Stimulated activated naive CD4-positive, alpha-beta T cell (primary cell): ENCODE measurements at places on chromosomes 2 and 18.

GRCh38 chr2:165573534-165574461, 104.3 kb downstream of the CSRNP3 start:
- no peak for DNase-seq

GRCh38 chr2:44169155-44169898, 652 bp downstream of the PPM1B start:
- DNase-seq: peak; percentile 16

GRCh38 chr2:3805201-3805939, 102.0 kb downstream of the DCDC2C start:
- no peak for DNase-seq

DNA sequence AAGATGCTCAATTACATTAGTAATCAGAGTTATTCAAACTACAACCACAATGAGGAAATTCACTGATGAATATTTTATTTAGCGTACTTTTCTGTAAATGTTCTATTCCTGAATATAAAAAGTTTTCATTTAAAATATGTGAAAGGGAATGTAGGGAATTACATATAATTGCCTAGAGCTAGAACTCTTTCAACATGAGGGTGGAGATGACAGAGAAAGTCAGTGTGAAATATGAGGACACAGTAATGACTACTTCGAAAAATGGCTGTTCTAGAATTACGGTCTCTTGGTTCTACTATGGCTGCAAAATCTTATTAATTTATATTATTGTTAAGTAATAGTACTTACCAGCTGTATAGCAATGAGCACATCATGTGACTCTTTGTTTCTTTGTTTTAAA, 1647.4 kb upstream of the PIK3C3 start:
- no peak for DNase-seq

DNA sequence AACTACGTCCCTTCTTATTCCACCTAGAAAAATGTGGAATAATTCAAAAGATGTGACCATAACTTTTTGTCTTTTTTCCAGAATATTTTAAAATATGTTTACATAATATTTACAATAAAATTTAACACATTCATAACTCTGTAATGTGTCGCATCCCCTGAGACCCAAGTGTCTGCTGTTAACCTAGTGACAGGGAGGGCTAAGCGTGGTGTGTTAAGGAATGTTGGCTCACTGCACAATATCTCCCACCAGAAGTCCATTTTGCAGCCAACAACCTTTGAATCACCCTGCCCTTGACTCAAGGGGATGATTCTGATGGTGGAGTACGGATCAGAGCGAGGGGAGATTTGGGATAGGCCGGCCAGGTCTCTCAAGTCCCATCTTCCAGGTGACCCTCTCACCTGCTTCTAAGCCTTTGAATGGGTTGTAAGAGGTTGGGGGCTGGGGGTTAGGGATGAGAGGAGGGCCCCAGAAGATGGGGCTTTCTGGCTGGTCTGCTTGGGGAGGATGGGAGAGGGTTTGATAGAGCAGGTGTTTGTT, 43.3 kb downstream of the SERTAD2 start:
- no peak for DNase-seq

DNA sequence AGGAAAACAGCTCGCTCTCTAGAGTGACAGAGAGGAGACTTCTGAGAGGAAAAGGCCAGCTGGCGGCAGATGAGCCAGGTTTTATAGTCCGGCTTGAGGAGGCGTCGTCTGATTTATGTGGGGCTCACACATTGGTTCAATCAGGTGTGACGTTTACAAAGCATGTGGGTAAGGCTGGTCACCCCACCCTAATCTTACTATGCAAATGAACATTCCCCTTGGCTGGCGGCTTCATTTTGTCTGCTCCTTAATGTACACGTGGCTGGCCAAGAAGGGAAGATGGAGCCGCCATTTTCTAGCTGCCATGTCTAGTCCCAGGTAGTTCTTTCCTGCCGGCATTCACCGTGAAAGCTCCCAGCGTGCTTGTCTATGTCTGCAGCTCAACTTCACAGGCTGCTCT, 299.1 kb upstream of the SPRED2 start:
- no peak for DNase-seq

- DNase-seq: no peak
Observed at GRCh38 chr2:131588152-131588873, 60.6 kb downstream of the CCDC74A start.

GRCh38 chr2:27501042-27501441, 4.4 kb downstream of the GCKR start:
- DNase-seq: no peak

GRCh38 chr18:74436158-74436769, 20.8 kb downstream of the DIPK1C start:
- DNase-seq: no peak

DNA sequence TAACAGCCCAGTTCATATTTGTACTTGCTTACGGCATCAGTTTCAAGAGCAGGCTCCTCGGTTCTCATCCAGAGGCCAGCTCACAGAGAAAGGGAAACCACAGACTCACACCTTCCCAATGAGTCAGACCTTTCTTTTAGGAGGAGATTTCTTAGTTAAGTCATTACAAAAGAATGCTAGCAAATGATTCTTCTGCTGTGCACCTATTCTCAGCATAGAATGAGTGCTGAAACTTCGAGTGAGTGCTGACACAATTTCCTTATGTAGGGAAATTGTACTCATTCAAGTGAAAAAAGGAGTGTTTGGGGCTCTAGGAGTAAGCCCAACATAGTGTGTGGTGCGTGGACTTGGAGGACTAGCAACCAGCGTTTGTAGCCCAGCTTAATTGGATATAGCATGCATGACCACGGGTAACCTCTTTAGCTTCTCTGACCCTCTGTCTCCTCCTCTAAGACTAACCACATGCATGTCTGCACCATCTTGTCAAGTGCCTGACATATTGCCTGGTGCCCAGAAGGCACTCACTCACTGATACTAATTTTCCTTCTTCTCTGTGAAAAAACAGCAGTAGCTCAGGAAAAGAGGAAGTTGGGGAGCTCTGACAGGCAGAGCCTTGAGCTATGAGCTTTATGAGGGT, 87.0 kb downstream of the ALPK2 start:
- DNase-seq: no peak

GRCh38 chr2:181178823-181179412, 198.5 kb downstream of the UBE2E3 start:
- no peak for DNase-seq

DNA sequence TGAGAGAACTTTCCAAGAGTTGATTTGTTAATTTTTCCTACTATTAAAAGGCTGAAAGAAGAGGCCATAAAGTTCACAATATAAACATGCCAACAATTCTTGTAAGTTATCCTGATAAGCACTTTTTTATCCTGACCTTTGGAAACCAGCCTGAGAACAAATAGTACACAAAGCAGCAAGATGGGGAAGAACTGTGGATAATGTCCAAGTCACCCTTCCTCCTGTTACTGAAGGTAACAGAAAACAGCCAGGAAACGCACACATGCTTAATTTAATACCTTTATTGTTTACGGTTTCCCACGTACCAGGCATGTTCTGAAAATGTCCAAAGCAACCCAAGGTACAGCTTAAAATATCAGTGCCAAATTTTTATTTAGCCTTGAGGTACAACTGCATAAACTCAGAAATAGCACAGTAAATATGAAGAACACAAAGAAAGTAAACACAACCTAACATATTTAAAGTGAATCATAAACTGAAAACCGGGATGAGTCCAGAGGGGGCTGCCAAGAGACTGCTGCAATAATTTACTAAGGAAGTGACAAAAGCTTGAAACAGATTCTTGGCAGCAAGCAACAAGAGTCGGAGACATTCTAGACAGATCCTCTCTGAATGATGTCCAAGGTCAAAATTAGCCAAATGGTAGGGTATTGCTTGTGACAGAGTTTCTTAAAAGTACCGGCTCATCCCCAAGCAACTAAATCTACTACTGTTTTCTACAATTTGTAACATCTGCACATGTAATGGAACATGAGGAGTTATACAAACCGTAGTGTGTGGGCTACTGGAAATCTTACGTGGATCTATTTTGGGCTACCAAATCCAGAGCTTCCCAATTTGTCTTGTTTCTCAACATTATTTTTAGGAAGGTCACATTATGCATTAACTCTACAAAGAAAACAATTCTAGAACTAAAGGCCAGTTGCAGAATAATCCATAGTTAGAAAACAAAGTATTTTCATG, 93.2 kb downstream of the CABYR start:
- no peak for DNase-seq
